ENCODE measurements at places on chromosomes 16 and 17.
A peak's percentile ranks its signal among the peaks of the same experiment; 100 is the strongest.

DNA sequence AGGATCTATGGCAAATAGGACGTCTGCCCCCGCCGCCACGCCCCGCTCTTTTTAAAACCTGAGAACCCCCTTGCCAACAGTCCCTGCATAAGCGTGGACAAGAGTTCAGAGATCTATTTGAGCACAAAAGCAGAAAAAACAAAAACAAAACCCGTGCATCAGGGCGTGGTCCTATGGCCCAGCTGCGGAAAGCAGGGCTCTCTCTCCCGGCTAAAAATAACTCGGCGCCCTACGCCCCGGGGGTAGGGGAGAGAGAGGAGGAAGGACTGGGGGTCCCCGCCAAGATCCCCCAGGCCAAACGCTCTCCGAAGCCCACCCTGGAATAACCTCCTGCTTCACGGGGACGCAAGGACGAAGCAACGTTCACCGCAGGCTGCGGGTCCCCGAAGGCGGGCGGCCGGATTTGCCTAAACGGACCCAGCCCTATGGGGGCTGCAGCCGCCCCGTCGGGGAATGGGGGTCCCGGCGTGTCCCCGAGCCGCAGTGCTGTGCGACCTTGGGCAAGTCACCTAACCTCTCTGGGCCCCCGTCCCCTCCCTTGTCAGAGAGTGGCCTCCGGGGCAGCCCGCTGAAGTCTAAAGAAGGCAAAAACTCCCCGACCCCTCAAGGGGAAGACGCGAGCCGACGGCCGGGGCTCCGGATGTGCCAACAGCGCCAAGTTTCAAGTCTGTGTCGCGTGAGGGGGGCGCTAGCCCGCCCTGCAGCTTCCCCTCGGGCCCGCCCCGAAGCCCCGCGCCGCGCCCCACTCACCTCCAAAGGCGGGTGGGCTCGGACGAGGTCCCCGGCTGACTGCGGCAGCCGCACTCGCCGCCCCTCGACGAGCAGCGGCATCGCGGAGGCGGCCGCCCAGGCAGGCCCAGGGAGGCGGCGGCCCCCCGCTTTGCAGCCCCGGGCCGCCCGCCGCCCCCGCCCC, 477 bp downstream of the NTAN1 start:
- no peak for DNase-seq

- no peak for DNase-seq
Measured at GRCh38 chr16:79320956-79321355, 279.6 kb downstream of the MAF start.

- DNase-seq, result no peak
Measured at GRCh38 chr17:79399610-79400144, 211.2 kb downstream of the RBFOX3 start.

DNA sequence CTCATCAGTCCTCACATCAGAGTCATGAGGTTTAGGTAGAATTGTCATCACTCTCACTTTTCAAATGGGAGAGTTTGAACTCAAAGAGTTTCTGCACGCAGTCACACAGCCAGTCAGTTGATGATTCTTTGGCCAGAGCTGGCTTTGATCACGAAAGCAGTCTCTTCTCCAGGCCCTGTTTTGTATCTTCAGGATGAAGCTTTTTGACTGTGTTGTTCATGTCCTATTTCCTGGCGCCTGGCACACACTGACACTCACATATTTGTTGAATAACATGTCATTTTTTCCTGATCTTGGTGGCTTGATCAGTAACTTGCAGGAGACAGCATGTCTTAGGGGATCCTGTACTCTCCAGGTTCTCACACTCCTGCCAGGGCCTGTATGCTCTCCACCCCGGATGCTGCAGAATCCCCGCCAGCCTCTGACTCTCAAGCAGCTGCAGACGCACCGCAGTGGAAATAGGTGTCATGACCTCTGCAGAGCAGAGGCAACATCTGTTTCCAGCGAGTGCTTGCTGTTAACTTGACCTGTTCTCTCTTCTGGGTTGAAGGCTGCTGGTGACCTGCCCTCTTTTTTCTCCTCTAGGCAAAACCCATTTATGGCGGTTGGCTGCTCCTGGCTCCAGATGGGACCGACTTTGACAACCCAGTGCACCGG, 33.0 kb downstream of the MPRIP start:
- DNase-seq, result peak; percentile 64

GRCh38 chr17:62898239-62898864, 67.7 kb upstream of the TANC2 start:
- DNase-seq, result peak; percentile 73

Measured in left forelimb (tissue), 1 donor.